ENCODE measurements at places on chromosomes 11 and 22.

DNA sequence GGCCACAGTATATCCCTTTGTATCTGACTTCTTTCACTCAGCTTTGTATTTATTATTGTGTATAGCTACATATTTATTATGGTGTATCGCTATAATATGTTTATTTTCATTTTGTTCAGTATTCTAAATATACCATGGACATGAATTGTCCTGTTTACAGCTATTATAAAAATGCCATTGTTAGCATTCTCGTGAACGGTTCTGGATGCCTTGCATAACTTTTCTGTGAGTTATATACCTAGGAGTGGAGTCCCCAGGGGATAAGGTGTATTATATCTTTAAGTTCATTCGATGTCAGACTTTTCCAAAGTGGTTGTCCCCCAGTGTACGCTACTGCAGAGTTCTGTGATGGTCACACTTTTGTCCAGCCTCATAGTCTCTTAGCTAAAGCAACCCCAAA, 301.7 kb downstream of the TMEM135 start:
- DNase-seq: no peak

- DNase-seq: no peak
Observed at GRCh38 chr11:47496808-47497207, 47.9 kb upstream of the RAPSN start.

DNA sequence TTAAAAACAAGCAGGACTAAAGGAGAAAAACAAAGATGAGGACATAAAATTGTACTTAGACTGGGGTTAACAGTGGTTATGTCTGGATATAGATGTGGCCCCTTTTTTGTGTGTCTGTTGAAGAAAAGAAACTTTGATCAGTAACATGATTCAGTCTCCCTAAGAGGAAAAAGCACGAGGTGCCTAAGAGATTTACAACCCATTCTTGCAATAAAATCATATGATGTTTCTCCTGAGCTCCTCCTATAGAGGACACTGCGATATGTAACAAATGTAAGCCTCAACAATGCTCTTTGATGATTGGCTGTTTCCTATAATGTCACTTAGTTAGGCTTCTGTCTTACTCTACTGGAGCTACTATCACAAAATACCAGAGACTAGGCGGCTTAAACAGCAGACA, 77.9 kb downstream of the FBXO7 start:
- no peak for DNase-seq

DNA sequence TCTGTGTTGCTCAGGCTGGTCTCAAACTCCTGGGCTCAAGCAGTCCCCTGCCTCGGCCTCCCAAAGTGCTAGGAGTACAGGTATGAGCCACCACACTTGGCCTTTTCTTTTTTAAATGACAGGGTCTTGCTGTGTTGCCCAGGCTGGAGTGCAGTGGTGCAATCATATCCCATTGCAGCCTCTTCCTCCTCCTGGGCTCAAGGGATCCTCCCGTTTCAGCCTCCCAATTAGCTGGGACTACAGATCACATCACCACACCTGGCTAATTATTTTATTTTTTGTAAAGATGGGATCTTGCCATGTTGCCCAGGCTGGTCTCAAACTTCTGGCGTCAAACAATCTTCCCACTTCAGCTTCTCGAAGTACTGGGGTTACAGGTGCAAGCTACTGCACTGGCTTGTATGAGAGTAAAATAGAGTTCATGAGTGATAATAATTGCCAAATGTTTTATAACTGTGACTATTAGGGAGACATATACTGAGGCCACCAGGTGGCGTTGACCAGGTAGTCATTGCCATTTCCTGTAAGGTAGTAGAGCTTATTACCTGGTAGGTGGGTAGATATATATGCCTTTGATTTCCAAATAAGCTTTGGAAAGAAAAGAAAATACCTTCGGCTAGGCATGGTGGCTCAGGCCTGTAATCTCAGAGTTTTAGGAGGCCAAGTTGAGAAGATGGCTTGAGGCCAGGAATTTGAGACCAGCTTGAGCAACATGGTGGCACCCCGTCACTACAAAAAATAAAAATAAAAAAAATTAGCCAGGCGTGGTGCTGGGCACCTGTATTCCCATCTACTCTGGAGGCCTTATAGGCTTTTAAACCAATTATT, 5.4 kb downstream of the FDX1 start:
- no peak for DNase-seq

All from activated naive CD4-positive, alpha-beta T cell (primary cell).